ENCODE measurements at places on chromosomes 7 and 10.

GRCh38 chr7:22204312-22204711 is 152.6 kb downstream of the RAPGEF5 start:
- DNase-seq, result no peak

- no peak for DNase-seq
Observed at GRCh38 chr10:118173296-118173695, 126.6 kb upstream of the RAB11FIP2 start.

GRCh38 chr10:132453470-132453861 is 56.5 kb downstream of the PWWP2B start:
- DNase-seq, result no peak

- no peak for DNase-seq
Observed at GRCh38 chr7:92325858-92326257, 80.1 kb downstream of the ANKIB1 start.

DNA sequence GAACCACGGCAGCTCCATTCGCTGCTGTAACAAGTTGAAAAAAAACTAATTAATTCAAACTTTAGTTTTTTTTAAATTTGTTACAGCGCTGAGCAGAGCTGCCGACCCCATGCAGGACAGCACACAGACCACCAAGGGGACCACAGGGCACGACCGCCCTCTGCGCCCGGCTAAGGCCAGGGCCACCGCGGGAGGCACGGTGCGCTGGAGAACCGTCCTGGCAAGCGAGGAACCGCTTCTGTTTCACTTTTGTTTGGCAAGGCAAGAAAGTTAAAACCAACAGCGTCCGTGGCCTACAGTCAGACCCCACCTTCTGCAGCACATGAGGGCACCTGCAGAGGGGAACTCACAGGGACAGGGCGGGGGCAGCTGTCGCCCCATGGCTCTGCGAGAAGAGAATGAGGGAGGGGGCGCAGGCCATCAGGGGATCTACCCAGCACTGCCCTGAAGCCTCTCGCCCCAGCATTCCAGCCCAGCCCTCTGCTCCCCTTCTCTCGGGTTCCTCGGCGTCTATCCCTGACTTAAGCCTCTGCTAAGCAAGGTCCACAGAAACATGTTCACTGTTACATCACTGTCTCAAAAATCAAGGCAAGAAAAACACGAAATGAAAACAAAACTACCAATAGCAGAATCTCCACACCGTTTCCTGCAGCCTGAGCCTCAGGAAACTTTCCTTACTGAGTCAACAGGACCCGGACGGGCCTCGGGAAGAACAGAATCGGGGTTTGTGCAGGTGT is 204.4 kb downstream of the DIP2C start:
- DNase-seq, result peak; percentile 19

DNA sequence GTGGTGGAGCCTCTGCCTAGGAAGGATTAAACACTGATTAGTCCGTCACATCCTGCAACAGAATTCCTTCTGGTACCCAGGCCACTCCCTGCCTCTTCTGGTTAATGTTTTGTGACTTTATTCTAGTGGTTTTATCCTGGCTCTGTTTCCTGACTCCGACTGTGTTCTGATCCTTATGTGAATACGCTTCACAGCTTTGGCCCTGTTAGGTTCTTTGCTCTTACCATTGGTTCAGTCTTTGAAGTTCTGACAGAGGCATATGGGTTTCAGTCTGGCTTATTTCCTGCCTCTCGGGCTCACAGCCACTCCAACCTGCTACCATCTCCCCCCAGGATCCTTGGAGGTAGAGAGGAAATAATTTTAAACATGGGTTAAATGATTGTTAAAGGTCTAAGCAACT is 23.2 kb upstream of the FGL2 start:
- DNase-seq, result no peak

DNA sequence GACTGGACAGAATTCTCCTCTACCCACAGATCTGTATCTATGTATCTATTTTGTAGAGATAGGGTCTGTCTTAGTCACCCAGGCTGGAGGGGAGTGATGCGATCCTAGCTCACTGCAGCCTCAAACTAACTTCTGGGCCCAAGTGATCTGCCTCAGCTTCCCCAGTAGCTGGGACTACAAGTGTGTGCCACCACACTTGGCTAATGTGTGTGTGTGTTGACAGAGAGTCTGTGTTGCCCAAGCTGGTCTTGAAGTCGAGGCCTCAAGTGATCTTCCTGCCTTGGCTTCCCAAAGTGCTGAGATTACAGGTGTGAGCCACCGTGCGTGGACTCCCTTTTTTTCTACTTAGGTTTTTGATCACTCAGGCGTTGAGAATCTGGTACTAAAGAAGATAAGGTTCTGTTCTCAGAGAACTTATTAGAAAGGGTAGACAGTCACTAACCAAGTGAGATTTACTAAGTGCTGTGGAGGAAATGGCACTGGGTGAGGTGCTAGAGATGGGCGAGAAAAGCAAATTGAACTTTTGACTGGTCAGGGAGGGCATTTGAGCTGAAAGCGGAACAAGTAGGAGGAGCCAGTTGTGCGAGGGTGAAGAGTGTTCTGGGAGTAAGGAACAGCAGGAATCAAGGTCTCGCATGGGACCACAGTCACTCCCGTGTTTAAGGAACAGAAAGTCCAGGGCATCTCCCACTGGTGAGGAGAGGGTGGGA is 18.0 kb downstream of the NDUFB2 start:
- no peak for DNase-seq

DNA sequence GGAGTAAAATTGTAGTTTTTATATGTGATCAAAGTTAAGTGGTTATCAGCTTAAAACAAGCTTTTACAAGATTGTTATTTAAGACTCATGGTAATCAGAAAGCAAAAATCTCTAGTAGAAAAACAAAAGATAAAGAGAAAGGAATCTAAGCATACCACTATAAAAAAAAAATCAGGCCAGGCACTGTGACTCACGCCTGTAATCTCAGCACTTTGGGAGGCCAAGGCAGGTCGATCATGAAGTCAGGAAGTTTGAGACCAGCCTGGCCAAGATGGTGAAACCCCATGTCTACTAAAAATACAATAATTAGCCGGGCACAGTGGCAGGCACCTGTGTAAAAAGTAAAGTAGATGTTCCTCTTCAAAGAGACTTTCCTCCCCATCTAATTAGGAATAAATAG is 265.9 kb upstream of the NRP1 start:
- no peak for DNase-seq

GRCh38 chr10:46549171-46550075 is 7.0 kb downstream of the GPRIN2 start:
- no peak for DNase-seq

DNA sequence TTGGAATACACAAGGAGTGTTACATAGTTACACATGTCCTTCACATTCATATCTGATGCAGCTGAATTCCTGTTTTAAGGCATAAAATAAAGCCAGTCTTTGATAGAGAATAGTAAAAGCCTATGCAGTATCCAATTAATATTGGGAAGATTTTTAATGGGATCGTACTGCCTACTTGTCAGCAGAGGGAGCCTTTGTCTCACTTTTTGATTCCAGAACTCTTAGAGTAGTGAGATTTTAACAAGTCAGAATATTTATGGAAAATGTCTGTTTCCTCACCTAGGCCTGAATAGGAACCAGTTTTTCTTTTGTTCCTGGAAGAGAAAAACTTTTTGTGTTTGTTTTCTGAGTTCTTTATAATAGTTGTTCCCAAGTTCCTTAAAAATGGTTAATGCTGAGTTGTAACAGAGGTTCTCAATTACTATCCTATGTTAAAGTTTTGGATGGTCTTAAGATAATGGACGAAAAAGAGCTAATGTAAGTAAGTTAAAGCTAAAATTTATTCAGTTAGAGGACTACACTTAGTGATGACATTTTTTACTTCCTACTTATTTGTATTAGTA is 114.0 kb downstream of the BBS9 start:
- no peak for DNase-seq

DNA sequence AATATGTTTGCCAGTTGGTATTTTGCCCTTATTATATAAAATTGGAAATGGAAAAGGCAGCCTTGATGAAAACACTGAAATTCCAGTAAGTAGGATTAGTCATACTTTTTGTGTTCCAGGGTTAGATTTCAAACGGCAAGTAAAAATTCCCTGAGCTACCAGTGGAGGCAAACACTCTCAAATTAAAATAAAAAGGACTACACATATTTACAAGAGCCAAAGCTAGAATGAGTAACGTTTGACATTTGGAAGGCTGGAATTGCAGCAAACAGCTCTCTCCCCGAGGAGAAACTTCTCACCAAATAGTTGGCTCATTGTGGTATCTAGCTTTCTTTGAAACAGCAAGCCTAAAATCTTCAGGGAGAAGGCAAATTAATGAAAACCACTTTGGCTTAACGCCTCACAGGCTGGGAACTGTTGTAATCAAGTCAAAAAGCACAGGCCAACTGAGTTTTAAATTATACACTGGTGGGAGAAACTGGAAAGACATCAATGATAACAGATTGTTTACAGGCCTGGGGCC is 288.4 kb downstream of the SNX13 start:
- no peak for DNase-seq

DNA sequence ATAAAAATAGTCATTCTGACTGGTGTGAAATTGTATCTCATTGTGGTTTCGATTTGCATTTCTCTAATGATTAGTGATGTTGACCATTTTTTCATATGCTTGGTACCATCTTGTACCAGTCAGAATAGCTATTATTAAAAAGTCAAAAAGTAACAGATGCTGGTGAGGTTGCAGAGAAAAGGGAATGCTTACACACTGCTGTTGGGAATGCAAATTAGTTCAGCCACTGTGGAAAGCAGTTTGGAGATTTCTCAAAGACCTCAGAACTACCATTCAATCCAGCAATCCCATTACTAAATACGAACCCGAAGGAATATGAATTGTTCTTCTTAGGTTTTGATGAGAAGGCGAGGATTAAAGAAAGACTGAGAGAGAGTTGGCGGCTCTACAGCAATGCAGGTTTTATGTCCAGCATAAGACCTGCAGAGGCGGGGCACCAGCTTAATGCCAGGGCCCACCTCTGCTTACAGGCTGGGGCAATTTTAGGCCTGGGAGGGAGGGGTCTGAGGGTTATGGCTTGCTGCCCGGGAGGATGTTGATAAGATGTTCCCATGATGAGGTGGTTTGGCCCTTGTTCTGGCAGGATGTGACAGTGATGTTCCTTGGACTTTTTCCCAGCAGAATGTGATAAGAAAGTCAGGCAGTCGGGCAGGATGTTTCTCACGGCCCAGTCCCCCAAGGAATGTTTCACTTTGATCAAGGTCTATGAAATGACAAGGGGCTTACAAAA is 74.4 kb downstream of the MEST start:
- no peak for DNase-seq

DNA sequence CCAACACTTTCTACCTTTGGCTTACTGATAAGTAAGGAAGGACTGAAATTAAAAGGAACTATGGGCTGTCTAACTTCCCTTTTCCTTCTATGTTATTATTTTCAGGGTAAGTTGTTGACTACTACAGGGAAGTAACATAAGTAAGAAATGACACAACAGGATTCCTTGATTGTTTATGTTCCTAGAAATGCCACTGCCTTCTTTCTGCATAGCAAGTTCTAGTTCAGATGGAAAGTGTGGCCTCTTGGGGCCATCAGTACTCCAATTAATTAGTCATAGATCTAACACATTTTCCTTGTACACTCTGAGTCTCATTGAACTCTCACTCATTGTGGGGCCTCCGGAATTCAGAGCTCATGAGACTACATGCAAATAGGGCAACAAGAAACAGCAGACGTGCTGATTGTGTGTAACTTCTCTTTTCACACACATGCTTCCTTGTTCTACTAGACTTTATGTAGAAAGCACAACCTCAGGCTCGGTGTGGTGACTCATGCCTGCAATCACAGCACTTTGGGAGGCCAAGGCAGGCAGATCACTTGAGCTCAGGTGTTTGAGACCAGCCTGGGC is 35.3 kb upstream of the HIBADH start:
- no peak for DNase-seq

DNA sequence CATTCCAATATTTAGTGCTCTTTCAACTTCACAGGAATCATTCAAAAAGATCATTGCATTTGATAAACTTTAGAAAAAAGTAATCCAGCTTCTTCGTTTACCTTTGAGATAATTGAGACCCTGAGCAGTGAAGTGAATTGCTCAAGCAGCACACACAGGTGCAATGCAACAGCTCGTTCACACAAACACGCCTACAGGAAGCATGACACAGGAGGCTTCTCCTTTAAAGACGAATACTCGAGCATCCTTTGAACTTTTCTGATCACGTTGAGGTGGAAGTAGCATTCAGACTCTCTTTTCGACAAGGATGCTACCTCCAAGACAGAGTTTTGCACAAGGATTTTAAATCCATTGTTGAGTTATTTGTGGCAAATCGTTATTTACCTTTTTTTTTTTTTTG is 18.0 kb upstream of the RSU1 start:
- DNase-seq, result peak; percentile 44

GRCh38 chr7:157444843-157445135 is 108.0 kb downstream of the DNAJB6 start:
- no peak for DNase-seq

DNA sequence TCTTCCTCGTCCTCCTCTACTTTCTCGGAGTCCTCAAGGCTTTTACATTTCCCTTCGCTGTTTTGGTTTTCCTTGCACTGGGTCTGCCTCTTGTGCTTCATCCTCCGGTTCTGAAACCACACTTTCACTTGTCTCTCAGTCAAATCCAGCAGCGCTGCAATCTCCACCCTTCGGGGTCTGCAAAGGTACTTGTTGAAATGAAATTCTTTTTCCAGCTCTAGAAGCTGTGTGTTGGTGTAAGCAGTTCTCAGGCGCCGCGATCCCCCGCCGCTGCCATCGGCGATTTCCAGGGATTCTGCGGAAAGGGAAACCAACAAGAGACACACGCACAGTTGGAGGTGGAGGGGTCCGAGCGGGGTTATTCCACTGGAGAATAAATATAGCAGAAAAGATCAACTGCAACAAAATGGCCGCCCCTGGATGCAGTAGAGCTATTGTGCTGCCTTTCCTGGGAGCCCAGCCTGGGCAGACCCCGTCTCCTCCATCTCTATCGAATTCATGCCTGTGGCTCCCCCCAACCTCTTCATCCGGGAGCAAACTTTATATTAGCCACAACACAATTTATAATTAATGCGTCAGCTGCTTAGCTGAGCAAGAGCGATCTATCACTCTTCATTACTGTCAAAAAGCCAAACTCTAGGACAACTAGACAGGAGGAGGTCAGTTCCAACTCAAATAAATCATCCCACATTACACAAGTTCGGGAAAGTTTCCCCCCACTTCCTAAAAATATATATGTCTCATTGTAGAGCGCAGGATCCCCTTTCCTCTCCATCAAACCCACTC is 1.1 kb downstream of the HOXA2 start:
- DNase-seq, result no peak
